Activated naive CD4-positive, alpha-beta T cell (primary cell): ENCODE measurements at places on chromosomes 7 and 10.

GRCh38 chr7:19587291-19587690 lies 121.5 kb downstream of the POLR1F start:
- no peak for DNase-seq

GRCh38 chr7:90836937-90837336 lies 240.8 kb downstream of the CDK14 start:
- no peak for DNase-seq

DNA sequence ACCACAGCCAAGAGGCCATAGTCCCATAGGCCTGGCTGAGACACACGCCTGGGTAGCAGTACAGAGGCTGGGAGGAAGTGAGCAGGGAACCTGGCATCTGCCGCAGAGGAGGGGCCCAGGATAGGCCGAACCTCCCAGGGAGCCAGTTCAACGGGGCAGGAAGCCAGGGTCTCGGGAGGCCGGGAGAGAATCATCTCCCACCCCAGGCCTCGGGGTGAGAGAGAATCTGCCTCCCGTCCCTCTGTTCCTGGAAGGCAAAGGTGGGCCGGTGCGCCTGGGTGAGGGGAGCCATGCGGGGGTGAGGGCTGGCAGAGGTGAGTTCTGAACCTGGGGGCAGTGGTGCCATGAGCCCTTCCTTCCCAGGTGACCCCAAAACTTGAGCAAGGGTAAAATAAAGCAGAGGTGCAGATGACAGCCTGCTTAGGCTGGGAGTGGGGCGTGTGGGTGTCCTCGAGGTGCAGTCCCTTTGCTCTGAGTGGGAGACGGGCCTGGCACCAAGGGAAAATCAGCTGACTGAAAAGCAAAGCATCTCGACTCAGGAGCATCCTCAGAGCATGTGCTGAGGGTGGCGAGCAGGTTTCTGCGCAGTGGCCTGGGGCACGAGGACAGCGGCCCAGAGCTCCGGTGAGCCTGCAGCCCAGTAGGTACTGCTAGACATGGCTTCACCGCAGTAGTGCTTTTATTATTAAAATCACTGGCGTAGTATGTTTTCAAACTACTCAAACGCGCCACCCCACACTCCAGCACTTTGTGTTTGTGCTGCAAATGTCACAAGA lies 15.5 kb downstream of the AGAP3 start:
- no peak for DNase-seq

DNA sequence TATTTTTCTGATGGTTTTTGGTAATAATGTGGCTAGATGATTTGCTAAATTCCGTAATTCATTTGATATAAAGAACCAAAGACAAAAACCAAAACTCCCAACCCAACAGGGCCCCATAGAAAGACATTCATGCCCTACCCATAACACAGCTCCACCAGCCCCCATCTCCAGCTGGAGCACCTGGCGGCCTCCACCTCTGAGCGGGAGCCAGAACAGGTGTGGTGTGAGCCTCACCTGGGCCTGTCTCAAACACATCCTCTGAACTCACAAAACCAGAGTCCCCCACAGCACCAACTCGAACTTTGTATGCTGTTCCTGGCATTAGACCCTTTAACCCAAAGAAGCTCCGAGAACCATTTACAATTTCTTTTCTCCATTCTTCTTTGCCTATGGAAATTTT lies 36.5 kb upstream of the LAMB4 start:
- no peak for DNase-seq

- no peak for DNase-seq
Observed at GRCh38 chr10:114387784-114388183, 16.5 kb downstream of the AFAP1L2 start.

GRCh38 chr10:63866747-63867140 lies 345.5 kb downstream of the REEP3 start:
- DNase-seq, result no peak

DNA sequence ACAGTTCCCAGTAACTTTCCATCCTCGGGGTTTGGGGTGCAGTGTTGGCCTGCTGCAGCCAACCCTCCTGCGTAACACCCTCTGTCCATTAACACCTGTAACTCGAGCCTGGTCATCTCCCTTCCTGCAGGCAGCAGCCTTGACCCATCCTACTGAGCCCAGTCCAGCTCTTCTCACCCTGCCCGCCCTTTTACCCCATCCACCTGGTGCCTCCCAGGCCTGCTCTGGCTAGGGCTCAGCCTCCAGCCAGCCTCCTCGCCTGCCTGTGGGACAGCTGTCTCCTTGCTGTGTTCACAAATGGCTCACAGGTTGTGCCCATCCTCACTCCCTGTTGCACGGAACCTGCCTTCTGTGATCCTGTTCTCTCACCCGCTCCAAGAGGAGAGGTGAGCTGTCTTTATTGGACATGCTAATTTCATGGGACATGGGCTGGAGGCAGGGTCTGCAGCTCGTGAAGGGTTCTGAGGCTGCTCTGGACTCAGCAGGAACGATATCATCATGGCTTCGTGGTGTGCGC lies 277.2 kb upstream of the TCERG1L start:
- DNase-seq, result no peak

DNA sequence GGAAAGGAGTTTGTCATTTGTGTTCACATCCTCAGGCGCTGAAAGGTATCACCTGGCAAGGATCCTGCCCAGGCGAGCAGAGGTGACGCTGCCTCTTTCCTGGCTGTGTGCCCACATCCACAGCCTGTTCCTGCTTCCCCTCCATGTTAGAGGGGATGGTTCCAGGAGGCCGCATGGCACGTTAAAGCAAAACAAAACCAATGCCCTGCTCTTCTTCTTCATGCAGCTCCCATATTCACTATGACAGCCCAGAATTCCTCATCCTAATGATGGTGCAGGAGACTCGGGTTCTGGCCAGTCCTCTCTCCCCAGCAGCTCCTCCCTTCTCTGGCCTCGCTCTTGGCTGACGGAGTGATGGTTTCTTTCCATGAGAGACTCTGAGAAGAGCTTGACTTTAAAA lies 678.5 kb upstream of the ANKRD30A start:
- DNase-seq, result no peak

DNA sequence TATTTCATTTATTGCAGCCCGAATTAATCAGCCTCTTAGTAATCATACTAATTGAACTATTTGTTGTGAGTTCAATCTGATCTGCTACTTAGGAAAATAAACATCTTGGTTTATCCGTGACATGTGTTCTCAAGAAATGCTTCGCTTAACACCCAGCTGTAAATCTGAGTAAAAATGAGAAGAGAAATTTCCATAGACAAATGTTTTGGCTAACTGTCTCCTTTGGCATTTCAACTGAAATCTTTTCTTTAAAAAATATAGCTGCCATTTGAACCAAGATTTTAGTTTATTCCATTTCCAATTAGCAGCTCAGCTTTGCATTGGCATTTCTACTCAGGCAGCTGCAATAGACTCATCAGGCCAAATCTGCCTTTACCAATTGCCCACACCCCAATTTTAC lies 180.5 kb upstream of the PTER start:
- no peak for DNase-seq

DNA sequence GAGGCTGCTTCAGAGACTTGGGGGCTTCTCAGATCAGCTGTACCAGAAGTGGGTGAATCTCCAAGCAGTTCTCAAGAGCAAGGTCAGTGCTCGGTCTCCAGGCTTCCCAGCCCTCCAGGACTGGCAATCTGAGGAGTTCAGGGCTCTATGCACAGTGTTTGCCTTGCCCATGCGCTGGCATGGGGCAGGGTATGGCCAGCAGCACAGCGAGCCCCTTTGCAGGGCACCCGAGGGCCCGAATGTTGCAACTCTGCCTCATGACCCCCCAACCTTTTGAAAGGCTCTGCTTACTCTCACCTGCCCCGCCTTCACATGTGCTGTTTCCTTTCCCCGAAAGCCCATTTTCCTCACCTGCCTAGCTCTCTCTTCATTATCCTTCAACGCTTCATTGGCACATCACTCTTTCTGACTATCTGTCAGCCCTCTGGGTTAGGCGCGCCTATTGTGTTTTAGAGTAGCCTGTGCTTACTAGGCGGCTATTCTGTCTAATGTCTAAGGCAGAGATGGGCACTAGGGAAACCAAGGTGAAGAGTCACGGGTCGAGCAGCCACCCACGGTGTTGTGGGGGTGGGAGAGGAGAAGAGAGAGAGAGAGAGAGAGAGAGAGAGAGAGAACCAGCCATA lies 83.6 kb downstream of the WDFY4 start:
- no peak for DNase-seq

DNA sequence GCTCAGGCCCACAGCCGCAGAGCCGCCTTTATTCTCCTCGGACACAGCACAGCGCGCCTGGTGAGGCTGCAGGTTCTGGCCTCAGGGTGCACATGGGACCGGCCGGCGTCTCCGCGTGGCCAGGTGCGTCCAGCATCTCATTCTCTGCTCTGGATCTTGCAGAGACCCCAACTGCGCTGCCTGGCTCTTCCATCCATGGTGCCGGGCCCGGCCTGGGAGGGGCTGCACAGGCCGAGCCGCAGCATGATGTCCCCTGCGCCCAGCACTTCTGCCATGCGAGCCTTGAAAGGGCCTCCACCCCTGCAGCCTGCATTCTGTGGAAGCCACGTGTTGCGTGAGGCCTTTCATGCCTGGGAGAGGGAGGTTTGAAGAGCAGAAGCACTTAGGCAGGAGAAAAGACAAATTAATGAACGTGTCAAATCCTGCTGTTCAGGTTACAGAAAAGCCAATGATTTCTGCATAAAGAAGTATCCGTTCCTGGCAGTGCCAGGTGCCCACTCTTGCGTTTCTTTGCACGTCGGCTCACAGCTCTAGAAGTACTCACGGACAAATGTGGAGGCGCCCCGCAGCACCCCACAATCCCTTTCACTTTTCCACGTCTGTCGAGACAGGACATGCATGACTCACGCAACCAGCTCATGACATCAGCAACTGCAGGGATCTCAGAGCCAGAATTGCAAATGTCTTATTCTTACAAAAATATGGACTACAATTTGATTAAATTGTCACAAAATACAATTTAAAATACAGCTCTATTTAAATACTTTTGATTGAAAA lies 571.4 kb downstream of the DNAJB6 start:
- DNase-seq, result no peak

DNA sequence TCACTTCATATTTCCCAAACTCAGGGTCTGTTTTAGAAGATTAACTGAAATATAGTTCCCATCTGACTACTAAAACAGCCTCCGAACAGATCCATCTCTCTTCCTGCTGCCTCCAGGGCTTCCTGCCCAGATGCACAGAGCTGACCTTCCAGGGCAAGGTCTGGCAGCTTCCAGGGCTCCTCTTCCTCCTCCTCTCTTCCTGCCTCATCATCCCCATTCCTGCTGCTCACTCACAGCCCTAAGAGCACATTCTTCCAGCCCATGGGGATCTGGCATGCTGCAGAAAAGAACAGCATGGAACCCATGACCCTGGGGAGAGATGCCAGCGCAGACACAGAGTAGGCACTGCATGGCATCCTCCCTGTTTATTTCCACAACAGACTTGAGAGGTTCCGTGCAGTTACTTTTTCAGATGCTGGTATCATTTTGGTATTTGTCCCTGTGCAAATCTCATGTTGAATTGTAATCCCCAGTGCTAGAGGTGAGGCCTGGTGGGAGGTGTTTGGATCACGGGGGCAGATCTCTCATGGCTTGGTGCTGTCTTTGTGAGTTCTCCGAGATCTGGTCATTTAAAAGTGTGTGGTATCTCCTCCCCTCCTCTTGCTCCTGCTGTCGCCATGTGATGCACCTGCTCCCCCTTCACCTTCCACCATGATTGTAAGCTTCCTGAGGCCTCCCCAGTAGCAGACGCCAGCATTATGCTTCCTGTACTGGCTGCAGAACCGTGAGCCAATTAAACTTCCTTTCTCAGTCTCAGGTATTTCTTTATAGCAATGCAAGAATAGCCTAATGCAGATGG lies 4.4 kb downstream of the PKD1L1 start:
- no peak for DNase-seq

DNA sequence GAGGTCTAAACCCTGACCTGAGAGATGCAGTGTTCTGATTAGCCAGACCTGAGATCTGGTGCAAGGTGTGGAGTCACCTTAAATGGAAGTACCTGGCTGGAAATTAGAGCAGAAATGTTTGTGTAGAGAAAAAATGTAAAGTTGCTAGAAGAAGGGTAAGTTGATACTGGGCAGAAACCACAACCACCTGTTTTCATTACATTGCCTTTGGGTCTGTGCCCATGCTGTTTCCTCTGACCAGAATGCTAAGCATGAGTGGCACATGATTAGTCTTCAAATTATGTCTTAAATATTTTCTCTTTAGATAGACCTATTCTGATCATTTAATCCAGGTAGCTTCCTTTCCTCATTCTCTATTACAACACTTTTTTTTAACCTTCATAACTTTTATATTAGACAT lies 69.0 kb downstream of the CASD1 start:
- no peak for DNase-seq

GRCh38 chr10:17816199-17816598 lies 7.1 kb downstream of the MRC1 start:
- DNase-seq, result no peak

DNA sequence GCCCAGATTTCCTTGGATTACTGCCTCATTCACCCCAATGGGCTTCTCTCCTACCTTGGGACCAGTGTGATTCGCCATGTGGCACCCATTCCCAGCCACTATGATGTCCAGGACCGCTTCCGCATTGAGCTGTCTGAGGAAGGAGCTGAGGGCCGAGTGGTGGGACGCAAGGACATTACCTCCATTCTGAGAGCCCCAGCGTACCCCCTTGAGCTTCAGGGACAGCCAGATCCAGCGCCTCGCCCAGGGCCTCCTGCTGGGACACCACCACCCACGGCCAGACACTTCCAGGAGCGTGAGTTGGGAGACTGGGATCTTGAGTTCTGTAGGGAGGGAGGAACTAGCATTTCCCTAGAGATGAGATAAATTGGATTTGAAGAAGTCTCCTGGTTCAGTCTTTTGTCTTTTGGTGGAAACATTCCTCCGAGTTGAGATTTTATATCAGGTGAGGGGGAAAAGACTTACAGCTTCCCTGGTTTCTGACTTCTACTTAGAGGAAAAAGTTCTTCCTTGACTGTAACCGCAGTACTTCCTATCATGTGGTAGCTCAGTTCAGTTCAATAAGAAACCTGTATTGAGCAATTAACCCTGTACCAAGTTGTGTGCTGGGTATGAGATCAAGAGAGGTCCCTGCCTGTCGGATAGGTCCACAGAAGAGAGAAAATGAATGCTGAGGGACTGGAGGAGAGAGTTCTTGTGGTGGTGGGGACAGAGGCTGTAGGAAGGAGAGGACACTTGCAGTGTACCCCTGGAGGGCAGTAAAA lies 1.3 kb downstream of the MOSPD3 start:
- no peak for DNase-seq

- no peak for DNase-seq
Observed at GRCh38 chr10:22854935-22855421, 72.9 kb upstream of the ARMC3 start.

GRCh38 chr7:41731493-41732435 lies 28.9 kb upstream of the INHBA start:
- DNase-seq, result no peak

- DNase-seq, result no peak
Observed at GRCh38 chr10:68595513-68595912, 35.4 kb downstream of the TET1 start.

GRCh38 chr7:111775206-111775605 lies 212.9 kb upstream of the IMMP2L start:
- DNase-seq, result no peak

- no peak for DNase-seq
Observed at GRCh38 chr10:5746197-5746596, 61.6 kb downstream of the TASOR2 start.

- DNase-seq, result no peak
Observed at GRCh38 chr7:158811461-158811860, 17.8 kb downstream of the ESYT2 start.

- no peak for DNase-seq
Observed at GRCh38 chr10:72020914-72021809, 57.0 kb downstream of the CHST3 start.
